ENCODE measurements at places on chromosomes 7 and 10. TPM values are rescaled to one million over a fixed set of nuclear protein-coding genes. Genes with fewer than 3 reads are reported as not detected.

DNA sequence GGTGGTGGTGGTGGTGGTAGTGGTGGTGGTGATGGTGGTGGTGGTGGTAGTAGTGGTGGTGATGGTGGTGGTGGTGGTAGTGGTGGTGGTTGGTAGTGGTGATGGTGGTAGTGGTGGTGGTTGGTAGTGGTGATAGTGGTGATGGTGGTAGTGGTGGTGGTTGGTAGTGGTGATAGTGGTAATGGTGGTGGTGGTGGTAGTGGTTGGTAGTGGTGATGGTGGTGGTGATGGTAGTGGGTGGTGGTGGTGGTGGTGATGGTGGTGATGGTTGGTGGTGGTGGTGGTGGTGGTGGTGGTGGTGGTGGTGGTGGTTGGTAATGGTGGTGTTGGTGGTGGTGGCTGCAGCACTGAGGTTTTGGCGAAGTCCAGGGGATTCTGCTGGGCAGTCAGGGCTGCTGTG is 58.5 kb downstream of the TMEM130 start:
- H3K4me3 ChIP-seq, result no peak overlapping the region
- peaks cover 4% of the 10 kb centered on the region for H3K27me3 ChIP-seq
- H3K27ac ChIP-seq, result no peak overlapping the region
- DNase-seq, result no peak
- H3K4me1 ChIP-seq, result no peaks in the 10 kb centered on the region
- H3K36me3 ChIP-seq, result no peaks in the 10 kb centered on the region

DNA sequence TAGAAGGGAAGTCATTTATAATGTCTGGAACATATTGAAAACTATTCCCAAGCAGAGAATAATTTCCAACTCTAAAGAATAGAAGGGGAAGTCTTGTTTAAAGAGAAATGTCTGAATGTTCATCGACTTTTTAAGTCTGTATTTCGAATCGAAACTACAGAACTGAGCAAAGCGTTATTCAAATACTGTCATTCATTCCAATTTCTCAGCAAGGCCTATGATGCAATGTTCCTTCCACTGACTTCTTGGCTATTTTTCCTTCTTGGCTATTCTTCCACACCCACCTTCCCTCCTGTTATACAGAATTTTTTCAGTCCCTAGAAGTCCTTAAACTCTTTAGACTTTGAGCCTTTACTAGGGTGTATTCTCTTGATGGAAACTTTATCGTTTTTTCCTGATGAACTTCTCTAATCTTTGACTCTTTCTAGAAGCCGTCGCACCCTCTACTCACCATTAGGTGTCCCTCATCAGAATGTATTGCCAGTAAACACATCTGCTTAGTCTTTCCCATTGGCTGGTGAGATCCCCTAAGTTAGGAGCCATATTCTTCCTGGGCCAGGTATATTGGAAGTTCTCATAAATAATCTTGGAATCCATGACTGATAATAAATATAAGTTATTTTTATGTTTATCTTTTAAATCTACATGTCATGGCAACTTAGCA is 235.7 kb upstream of the CCDC6 start:
- peaks cover 3% of the 10 kb centered on the region for H3K4me1 ChIP-seq
- no peak overlapping the region for H3K27ac ChIP-seq
- DNase-seq, result no peak
- H3K27me3 ChIP-seq, result no peaks in the 10 kb centered on the region
- H3K36me3 ChIP-seq, result no peaks in the 10 kb centered on the region

- H3K27me3 ChIP-seq, result peaks cover 2% of the 10 kb centered on the region
- H3K36me3 ChIP-seq, result no peaks in the 10 kb centered on the region
- no peak overlapping the region for H3K27ac ChIP-seq
- H3K4me1 ChIP-seq, result no peaks in the 10 kb centered on the region
These were observed 197.2 kb downstream of the GALNT17 start for GRCh38 chr7:71329030-71329660.

- H3K27ac ChIP-seq, result no peak overlapping the region
- peaks cover 74% of the 10 kb centered on the region for H3K4me1 ChIP-seq
- H3K27me3 ChIP-seq, result no peaks in the 10 kb centered on the region
These were observed 180.0 kb upstream of the INHBA start for GRCh38 chr7:41882745-41883420.

GRCh38 chr10:31709476-31709875 is 219.2 kb downstream of the ARHGAP12 start:
- no peaks in the 10 kb centered on the region for H3K27me3 ChIP-seq
- DNase-seq, result peak; percentile 36
- peaks cover 13% of the 10 kb centered on the region for H3K36me3 ChIP-seq

DNA sequence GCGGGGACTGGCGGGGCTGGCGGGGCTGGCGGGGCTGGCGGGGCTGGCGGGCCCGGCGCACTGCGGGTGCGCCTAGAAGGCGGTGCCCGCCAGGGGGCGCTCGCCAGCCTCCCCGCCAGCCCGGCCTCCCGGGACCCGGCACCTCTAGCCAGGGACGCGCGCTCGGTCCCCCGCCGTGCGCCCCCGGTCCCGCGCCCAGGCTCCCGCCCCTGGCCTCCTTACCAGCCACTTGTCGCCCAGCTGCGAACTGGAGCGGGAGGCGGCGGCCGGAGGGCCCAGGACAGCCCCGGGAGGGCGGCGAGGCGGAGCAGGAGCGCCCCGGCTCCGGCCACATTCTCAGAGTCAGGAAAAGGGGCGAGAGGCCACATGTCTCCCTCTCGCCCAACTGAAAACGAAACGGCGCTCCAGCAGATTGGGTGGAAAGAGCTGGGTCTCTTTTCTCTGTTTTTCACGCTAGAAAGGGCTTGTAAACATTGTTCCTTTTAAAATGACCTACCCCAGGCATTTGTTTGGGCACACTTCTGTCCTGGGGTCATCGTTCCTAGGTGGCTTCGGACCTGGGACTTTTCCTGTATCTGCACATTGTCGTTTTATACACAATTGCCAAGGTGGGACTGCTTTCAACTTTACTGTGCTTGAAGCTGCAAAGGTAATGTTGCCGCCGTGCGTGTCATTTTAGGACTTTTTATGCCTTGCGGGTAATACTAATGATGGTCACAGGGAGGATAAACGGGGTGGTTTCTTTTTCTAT is 378 bp upstream of the PRKCQ start:
- DNase-seq, result peak; percentile 92
- peaks cover 10% of the 10 kb centered on the region for H3K4me1 ChIP-seq
- H3K36me3 ChIP-seq, result no peaks in the 10 kb centered on the region

DNA sequence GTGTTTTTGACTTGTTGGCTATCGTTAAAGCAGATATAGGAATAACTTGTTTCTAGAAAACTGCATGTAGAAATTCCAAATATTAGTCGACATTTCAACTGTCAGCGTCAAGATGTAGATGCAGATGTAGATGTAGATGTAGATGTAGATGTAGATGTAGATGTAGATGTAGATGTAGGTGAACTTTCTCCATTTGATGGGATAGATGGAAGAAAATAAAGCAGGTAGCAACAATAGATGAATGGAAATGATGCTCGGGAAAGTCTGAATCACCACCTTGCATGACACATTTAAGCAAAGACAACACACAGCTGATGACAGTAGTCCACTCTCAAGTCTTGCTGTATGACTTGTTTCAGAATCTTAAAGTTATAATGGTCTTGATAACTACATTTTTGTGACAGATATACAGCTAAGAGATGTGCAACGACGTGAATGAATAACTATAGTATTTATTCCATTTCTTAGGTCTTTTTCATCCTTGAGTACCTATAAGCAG is 53.5 kb downstream of the SND1 start:
- no peaks in the 10 kb centered on the region for H3K27me3 ChIP-seq
- no peak overlapping the region for H3K27ac ChIP-seq
- H3K36me3 ChIP-seq, result peaks cover 49% of the 10 kb centered on the region
- no peak overlapping the region for H3K4me3 ChIP-seq

- no peaks in the 10 kb centered on the region for H3K4me1 ChIP-seq
- H3K36me3 ChIP-seq, result no peaks in the 10 kb centered on the region
- H3K27me3 ChIP-seq, result peaks cover 51% of the 10 kb centered on the region
These were observed 59.4 kb upstream of the UCN3 start for GRCh38 chr10:5305374-5305773.

The CRYGN gene
- total RNA-seq, result not detected

The STRIP2 gene
- total RNA-seq, result 0.81 TPM
